RKO (cell line): ENCODE measurements at places on chromosomes 16 and 17.

GRCh38 chr17:47821031-47821423, 567 bp downstream of the OSBPL7 start:
- no peak for DNase-seq

- DNase-seq, result no peak
Observed at GRCh38 chr17:80704894-80705293, 160.3 kb downstream of the RPTOR start.

DNA sequence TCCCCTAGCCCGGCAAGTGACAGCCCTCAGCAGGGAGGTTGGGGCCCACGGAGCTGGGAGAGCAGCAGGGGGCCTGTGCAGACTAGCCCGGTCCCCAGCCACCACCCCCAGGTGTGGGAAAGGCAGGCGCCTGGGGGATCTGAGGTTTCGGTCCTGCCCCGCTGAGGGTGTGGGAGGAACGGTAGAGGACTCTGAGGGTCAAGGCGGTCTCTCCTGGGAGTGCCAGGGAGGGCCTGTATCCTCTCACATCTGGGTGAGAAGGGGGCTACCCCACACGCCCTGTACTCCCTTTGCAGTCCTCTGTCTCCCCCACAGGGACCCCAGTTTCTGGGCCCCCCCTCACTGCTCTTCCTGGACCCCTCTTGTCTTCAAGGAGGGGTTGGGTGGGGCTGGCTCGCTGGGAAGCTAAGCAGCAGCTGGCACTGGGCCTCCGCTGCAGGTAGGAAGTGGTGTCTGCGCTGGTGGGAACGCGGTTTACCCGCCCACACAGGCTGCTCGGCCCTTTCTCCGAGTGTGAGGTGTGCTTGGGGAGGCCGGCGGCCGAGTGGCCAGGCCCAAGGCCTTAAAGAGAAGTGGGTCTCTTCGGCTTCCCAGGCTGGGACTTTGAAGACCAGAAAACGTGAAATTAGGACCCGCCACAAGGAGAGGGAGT, 15.4 kb downstream of the CD7 start:
- no peak for DNase-seq

DNA sequence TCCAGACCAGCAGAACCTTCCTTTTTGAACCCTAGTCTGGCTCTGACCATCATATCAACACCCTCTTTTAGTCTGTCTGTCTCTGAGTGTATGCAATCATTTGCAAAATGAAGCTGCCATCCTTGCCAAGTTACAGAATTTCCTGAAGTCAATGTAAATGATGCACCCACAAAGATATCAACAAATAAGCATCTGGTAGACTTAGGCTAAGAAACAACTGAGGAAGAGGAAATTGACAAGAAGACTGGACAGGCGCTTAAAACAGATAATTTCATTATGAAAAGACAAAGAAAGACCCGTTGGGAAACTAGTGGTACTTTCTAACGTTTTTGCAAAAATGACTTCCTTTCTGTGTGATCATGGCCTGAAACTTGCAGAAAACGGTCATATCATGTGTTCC, 24.7 kb upstream of the CIITA start:
- no peak for DNase-seq

- DNase-seq, result peak; percentile 37
Observed at GRCh38 chr17:7307686-7308624, 527 bp downstream of the EIF5A start.
